Eye (tissue), 1 donor: ENCODE measurements at places on chromosomes 5 and 9.

GRCh38 chr5:131163276-131164119 is 1.6 kb downstream of the HINT1 start:
- DNase-seq: peak; percentile 30

- no peak for DNase-seq
Measured at GRCh38 chr5:175363300-175363699, 80.7 kb downstream of the DRD1 start.

DNA sequence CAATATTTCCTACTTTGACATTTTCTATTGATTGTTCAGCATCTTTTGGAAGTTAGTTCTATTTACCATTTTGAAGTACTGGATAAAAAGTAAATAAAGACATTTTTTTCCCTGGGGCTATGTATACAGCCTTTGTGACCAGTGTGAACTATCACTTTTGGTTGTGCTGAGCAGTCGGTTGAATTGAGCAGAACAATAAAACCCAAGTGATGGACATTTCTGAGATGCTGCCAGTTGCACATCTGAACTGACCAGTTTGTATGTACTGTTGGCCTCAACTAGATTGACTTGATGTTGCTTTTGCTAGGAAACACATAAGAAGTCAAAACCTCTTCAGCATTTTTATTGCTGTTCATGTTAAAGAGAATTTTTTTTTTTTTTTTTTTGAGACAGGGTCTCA is 260.2 kb upstream of the EFNA5 start:
- no peak for DNase-seq

DNA sequence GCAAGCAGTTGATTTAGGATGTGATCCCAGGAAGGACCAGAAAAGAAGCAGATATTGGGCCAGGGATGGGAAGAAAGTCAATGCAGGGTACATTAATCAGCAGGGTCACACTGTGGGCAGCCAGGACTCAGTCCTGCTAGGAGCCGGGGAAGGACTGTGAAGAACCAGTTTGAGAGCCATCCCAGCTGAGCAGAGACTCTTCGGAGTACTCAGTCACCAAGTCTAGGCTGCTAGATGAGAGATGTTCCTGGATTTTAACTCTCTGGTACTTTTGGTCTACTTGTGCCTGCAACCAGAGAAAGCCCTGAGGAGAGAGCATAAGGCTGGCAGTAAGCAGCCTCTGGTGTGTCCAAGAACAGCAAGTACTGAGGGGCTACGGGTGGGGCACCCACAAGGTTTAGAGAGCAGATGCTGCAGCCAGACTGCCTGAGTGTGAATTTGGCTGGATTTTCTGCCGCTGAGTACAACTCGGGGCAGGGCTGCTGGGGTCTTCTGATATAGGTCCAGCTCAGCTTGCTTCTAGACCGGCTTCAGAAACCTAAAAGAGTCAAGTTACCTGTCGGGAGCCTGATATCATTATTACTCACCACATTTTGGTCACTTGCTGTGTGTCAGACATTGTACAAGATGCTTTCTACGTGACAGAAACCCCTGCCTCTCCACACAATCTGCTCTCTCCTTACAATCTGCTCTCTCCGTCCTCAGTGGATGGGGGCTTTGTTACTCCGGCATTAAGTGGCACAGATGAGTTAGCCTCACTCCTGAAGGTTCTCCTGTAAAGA is 250.2 kb upstream of the GAS1 start:
- no peak for DNase-seq

- no peak for DNase-seq
Measured at GRCh38 chr5:167792514-167792913, 498.9 kb upstream of the WWC1 start.

DNA sequence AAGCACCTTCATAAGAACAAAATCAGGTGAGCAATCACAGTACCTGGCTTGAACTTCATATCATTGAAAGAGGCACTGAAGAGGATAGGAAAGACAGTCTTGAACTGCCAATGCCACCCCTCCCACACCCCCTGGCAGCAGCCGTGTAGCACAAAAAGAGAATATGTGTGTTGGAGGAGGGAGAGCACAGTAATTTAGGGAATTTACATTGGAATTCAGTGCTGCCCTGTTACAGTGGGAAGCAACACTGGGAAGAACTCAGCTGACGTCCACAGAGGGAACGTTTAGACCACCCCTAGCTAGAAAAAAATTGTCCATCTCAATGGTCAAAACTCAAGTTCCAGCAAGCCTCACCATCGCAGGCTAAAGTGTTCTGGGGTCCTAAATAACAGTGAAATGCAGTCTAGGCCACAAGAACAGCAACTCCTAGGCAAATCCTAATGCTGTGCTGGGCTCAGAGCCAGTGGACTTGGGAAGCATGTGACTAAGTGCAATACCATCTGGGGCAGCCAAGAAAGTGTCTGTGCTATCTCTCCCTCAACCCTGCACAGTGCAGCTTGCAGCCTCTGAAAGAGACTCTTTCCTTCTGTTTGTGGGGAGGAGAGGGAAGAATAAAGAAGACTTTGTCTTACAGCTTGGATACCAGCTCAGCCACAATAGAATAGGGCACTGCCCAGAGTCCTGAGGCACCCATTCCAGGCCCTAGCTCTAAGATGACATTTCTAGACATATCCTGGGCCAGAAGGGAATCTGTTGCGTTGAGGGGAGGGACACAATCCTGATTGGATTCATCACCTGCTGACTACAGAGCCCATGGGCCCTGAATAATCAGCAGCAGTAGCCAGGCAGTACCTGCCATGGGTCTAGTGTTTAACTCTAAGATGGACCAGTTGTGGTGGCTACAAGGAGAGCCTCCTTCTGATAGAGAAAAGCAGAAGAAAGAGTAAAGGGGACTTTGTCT is 62.1 kb upstream of the VLDLR start:
- peak; percentile 49 for DNase-seq

DNA sequence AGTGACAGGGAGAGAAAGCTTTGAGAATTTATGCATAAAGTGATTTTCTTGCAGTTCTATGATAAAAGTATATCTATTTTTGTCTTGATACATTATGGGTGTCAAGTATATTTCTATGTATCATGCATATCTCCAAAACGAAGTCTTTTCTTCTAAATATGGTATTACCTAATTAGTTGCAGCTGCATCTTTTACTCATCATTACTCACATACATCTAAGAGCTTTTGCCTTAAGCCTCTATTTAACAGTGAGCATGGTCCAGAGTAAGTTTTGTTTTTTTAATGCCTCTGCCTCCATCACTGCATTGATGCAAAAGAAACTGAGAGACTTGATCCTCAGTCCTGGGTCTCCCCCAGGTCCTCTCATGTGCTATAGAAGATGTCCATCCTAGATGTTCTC is 40.0 kb upstream of the SMC5 start:
- DNase-seq: no peak

DNA sequence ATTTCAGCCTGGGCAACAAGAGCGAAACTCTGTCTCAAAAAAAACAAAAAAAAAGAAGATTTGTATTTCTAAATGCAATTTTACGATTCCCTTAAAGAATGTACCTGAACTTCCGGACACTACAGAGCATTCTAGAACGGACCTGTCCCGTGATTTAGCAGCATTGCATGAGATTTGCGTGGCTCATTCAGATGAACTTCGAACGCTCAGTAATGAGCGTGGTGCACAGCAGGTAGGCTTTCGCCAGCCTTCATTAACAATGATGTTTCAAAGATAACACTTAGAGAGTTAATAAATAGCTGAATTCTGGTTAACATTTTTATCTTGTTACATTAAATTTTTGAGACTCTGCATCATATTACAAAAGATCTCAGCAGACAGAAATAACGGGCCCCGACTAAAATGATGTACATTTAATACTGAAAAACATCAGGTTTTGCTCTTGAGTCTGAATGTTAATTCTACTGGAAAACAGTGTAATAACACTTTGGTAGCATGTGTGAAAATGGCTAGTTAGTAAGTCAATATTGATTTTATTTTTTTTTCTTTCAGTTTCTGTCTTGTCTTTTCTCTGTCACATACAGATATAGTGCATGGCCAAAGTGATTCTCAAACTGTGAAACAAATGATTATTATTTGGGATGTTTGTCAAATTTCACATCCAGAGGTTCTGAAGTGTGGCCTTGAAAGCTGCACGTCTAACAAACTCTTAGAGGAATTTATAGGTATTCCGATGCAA is 23.3 kb downstream of the CCNH start:
- DNase-seq: no peak

DNA sequence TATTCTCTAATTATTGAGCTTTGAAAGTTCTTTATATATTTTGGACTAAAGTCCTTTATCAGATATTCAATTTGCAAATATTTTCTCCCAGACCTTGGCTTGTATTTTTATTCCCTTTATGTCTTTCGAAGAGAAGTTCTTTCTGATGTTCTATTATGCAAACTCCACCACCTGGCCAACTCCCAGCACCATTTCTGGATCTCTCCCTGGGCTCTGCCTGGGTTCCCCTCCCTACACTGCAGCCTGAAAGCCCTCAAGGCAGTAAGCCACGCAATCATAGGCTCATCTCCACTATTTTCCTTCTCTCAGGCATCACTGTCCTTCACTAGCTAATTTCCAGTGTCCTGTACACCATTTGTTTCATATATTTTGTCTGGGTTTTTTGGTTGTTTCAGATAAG is 76.1 kb downstream of the GRAMD2B start:
- no peak for DNase-seq

DNA sequence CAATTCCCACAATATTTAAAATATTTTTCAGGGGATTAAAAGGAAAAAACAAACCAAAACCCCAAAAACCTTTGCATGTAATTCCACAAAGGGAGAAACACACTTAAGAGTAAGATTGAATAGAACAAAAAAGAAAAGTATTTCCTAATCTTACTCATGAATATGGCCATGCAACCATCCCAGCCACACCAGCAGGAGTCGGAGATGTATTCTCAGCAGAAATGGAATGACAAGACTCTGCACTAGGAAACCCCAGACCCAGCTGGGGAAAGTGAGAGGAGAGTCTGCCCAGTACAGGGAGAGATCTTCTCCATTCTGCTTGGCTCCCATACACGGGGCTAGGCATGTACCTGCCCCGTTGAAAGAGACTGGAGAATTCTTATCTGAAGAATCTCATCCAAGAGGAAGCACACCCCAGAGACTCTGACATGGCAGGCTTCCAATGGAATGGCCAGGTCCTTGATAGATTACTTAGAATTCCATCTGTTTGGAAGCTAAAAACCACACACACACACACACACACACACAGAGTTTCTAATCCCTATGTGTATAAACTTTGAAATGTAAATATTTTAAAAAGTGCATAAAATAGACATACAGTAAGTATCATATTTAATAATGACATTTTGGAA is 118.8 kb downstream of the GADD45G start:
- DNase-seq: no peak

- DNase-seq: peak; percentile 30
Measured at GRCh38 chr5:79269733-79270166, 33.8 kb downstream of the JMY start.

- peak; percentile 95 for DNase-seq
Measured at GRCh38 chr9:13033959-13034693, 245.4 kb downstream of the MPDZ start.

DNA sequence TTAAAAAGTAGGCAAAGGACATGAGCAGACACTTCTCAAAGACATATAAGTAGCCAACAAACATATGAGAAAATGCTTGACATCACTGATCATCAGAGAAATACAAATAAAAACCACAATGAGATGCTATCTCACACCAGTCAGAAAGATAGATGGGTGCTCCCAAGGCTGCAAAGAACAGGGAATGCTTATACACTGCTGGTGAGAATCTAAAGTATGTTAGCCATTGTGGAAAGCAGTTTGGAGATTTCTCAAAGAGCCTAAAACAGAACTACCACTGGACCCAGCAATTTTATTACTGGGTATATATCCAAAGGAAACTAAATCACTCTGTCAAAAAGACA is 154.2 kb downstream of the NDUFS4 start:
- DNase-seq: no peak

DNA sequence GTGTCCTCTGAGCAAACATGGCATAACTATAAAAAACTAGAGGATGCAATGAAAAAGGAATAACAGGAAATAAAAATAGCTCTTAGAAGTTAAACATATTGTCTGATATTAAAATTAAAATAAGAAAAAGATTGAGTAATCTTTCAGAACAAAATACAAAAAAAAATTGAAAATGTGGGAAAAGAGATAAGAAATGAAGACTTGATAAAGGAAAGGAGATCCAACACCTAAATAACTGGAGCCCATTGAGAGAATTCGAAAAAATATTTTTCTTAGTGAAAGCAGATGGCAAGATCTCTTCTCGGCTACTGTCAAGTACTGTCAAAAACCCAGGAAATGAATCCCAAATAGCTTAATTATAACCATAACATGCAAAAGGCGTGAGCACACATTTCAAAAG is 24.9 kb downstream of the LIFR start:
- peak; percentile 9 for DNase-seq

- DNase-seq: no peak
Measured at GRCh38 chr5:53422539-53422938, 57.9 kb upstream of the FST start.

DNA sequence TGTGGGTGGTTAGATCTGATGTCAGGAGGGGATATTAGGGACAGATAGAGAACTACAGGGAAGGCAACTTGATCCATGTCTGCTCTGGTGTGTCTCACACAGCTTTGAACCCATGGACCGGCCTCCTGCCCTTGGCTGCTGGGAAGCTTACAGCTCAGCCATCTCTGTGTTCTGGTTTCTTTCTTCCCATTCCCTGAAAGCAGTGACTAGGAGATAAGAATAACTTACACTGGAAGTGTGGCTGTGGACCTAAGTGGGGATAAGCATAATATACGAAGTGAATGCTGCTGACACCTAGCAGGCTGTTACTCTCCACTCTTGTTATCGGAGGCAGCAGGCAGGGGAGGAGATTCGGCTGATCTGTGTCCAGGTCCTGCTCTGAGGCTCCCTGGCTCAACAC is 282.3 kb upstream of the TUT7 start:
- DNase-seq: no peak

DNA sequence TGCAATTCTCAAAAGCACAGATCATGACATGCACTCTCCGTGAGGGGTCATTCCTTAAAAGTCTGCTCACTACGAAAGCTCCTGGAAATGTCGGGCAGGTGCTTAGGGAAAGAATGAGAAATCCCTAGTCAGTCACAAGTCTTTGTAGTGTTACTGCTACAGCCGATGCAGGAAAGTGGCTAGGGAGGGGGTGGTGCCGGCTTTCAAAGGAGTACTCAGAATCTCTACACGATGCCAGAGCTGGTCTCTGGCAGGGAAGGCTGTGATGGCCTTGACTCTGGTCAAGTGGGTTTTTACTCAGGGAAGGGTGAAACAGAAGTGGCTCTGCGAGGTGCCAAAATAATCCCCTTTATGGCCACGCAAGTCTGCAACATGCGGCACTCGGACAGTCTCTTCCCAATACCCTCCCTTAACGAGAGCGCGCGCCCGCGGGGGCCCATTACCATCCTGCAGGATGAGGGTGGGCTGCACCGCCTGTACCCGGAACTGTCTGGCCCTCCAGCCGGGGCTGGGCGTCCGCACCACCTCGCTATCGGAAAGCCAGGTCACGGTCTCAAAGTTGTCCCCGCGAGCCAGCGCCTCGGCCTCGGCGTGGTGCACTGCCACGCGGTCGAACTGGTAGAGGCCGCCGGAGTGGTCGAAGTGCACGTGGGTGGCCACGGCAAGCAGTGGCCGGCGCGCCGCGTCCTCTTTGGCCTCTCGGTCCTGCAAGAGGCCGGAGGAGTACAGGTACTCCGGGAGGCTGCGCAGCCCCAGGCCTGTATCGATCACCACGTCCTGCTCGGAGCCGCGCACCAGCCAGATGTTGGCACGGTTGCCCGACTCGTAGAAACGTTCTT is 956 bp downstream of the MBLAC2 start:
- peak; percentile 69 for DNase-seq
